ENCODE measurements at places on chromosomes 5 and 9.

GRCh38 chr9:126125577-126125976 lies 201.1 kb upstream of the MVB12B start:
- no peak for DNase-seq

DNA sequence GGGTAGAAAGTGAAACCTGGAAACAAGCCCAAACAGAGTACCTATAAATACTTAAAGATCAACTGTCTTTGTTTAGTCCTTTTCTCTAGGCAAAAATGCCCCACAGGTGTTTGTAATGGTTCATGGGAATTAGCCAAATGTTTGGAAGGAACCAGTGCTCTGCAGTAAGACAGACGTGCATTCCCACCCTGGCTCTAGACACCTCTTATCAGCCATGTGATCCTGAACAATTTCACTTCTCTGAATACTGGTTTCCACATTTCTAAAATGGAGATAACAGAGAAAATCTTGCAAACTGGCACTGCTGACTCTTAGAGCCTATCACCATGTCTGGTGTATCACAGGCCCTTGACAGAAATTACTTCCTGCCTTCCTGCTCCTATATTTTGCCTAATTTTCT lies 30.0 kb downstream of the GLIS3 start:
- no peak for DNase-seq

DNA sequence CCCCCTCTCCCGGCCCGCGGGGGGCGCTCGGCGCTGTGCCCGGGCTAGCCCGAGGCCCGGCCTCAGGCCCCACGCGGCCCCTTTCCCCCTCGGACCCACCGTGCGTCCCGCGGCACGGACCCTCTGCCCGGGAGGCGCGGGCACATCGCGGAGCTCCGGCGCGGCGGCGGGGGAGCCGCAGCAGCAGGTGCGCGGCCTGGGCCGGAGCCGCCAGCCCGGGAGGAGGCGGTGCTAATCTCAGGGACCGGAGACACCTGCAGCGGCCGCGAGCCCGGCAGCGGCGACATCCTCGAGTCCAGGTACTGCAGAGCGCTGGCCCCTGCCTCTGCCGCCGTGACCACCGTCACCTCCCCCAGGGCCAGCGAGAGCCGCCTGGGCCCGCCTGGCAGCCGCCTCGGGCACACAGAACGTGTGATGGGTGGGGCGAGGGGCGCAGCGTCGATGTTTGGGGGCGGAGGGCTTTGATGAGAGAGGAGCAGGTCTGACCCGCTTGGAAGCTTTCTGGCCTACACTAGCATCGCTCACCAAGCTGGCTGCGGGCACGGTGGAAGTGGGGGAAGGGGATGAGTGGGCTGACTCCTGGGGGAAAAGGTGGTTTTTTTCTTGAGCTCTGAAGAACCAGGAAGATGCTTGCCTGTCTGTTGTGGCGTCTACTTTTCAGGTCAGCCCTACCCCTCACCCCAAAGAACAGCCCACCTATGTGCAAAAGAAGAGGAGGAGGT lies 524 bp downstream of the CYFIP2 start:
- DNase-seq, result no peak

DNA sequence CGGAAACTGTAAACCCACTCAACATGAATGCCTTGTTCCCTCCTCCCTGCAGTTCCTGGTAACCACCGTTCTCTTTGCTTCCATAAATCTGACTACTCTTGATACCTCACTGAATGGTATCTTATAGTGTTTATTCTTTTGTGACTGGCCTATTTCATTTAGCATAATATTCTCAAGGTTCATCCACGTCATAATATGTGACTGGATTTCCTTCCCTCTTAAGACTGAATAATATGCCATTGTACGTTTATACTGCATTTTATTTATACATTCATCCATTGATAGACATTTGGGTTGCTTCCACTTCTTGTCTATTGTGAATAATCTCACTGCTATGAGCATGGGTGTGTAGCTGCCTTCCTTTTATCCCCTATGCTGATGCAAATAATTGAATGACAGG lies 253.3 kb upstream of the SMARCA2 start:
- no peak for DNase-seq

- no peak for DNase-seq
These were observed 44.5 kb upstream of the JMY start for GRCh38 chr5:79191457-79191856.

- DNase-seq, result no peak
These were observed 648.7 kb downstream of the IRX1 start for GRCh38 chr5:4244306-4244705.

- DNase-seq, result no peak
These were observed 54.7 kb downstream of the IRX1 start for GRCh38 chr5:3650320-3650719.

- DNase-seq, result no peak
These were observed 263.5 kb upstream of the PTPRD start for GRCh38 chr9:10876333-10876732.

- no peak for DNase-seq
These were observed 80.2 kb downstream of the PHF2 start for GRCh38 chr9:93656426-93657239.

DNA sequence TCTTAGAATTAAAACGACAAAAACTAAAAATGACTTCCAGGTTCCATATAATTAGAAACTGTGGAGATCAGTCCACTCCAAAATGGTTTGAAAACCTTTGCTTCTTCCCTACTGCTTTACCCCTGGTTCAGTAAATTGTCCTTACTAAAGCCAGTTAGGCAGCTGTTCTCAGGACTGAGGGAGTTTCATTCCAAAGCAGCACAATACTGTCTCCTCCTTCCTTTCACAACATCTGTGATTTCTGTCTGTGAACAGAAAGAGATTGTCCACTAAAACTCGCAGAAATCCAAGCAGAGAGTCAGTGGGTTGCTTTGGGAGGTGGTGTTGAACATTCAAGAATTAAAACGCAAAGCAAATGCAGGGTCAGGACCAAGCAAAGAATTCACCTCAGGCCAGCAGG lies 740.8 kb upstream of the ZNF608 start:
- DNase-seq, result no peak

DNA sequence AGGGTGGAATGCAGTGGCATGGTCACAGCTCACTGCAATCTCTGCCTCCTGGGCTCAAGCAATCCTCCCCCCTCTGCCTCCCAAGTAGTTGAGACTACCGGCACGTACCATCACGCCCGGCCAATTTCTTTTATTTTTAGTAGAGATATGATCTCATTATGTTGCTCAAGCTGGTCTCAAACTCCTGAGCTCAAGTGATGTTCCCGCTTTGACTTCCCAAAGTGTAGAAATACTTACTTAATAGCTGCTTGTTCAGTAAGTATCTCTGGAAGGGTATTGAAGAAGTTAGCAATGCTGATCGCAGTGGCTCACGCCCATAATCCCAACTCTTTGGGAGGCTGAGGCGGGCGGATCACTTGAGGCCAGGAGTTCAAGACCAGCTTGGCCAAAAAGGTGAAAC lies 35.7 kb upstream of the PLIN2 start:
- DNase-seq, result no peak

DNA sequence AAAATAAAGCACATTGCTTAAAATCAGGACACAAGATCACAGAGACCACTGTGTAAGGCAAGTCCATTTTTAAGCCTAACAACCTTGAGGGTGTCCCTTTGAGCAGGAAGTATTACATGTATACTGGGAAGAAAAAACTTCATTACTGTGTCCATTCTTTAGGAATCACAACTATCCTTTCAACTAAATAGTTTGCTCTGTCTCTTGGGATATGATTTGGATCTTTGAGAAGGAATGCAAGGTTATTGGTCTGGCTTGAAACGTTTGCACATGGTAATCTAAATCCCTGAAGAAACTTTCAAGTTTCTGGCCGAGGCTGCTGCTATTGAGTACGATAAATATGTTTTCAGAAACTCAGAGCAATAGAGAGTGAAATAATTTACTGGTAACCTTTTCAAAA lies 923.0 kb upstream of the SEMA6A start:
- no peak for DNase-seq

- no peak for DNase-seq
These were observed 472.9 kb upstream of the ACTBL2 start for GRCh38 chr5:57955511-57955910.

DNA sequence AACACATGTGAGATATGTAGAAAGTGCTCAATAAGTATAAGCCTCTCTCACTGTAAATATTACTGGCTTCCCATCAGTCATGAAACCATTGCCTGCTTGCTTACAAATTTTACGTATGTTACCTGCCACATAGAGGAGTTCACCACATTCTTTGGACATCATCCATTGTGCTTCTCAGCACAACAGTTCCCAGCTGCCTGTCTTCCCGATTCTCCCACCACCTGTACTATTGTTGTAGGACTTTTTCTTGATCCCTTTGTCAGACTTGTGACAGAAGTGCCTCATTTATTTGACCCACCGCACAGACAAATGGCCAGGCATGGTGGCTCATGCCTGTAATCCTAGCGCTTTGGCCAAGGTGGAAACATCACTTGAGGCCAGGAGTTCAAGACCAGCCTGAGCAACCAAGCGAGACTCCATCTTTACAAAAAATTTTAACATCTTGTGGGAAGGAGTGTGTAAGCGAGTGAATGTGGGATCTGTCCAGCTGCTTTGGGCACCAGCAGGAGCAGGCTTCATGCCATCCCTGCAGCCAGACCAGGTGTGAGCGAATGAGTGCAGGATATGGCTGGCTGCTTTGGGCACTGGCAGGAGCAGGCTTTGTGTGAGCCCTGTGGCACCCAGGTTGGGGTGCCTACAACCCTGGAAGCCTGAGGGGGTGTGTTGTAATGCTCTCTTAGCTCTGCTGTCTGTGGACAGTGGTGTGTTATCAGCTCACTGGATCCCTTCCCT lies 139.9 kb upstream of the ELL2 start:
- DNase-seq, result no peak

DNA sequence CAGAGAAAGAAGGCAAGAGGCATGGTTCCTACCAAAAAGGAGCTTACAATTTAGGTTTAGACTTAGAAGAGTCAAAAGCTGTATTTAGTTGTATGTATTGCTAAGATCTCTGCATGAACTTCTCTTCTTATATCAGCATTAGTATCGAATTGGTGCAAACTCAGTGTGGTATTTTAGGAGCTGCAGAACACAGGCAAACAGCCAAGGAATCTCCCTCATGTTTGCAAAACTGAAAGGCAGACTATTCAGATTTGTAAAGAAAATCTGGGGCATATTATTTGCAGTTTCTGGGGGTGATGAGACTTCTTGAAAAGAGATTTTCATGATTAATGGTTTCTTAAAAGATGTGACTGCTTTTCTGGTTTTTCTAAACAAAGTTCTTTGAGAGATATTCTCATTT lies 252.7 kb downstream of the CEMIP2 start:
- DNase-seq, result no peak

Measured in activated gamma-delta T cell treated with anti-CD3 and anti-CD28 coated beads, Interleukin-2, amount 50 U/mL, for 16 hours (primary cell).